ENCODE measurements at places on chromosomes 5 and 9.

DNA sequence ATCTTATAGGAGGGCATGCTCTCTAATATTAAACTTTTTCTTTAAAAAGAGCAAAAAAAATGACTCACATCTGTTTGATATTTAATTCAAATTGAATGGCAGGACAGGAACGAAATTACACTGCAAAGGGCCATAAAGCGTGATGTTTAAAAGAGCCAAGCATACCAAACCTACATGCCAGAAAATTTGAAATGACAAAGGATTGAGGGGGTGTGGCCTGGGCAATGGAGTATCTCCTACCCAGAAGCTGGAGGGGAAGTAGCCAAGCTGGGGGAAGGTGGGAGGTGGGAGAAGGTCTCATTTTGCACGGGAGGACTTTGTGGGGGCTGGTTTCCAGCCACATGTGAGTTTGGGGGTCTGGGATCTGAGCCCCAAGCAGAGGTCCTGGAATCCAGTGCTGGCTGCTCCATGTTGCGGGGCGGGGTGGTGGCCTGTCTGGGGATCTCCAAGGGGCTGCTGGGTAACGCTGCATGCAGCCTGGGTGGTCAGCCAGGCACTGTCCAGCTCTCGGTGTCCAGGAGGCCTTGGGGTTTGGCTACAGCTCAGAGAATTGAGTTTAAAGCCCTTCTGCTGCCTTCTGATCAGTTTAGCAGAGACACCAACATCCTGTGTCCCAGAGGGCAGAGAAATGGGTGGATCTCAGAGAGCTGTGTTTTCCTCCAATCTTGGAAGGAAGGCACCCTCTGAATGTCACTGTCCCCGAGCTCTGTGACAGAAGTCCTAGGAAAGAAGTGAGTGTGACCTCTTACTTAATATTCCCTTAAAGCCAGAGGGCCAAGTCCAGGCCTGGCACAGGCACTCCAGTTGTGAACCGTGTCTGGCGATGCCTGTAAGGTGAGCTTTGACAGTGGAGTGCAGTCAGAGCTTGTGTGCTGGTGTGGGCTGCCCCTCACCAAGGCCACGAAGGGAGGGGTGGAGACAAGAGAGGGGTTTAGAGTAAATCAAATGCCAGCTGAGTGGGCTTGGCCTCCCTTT lies 7.6 kb downstream of the DCANP1 start:
- DNase-seq = no peak

DNA sequence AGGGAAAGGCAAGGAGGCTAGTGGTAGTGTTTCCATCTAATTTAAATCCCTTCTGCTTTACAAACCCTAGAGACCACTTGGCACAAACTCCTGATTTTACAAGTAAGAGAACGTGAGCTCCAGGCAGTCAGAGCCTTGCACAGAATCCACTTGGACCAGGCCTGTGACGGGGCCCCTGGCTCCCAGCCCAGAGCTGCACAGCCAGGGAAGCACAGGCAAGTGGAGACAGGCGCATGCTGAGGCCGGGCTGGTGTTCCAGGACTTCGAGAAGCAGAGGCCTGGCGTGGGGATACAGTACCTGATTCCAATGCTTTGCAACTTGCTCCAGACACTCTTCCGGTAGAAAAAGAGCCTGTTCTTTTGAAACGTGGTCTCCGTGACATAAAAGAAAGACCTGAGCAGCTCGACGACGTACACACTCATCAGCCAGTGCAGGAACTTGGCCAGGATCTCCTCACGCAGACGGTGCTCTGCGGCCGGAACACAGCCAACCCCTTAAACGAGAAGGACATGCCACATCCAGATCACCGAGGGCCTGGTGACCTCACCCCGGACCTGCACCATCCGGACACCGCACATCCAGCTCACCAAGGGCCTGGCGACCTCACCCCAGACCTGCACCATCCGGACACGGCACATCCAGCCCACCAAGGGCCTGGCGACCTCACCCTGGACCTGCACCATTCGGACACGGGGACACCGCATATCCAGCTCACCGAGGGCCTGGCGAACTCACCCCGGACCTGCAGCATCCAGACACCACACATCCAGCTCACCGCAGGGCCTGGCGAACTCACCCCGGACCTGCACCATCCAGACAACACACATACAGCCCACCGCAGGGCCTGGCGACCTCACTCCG lies 12.5 kb downstream of the TERT start:
- no peak for DNase-seq

DNA sequence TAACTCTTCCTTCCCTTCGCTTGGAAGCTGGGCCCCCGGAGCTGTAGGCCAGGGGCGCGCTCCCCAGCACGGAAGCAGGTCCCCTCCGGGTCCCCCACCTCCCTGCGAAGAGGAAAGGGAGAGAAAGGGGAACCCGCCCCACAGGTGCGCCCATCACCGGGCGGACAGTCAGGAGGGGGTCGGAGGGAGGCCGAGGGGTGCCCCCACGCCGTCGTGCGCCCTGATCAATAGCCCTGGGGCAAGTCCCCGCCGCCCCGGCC lies 793 bp downstream of the AGPAT2 start:
- DNase-seq = no peak

- DNase-seq = no peak
Measured at GRCh38 chr5:149651686-149652085, 70.4 kb downstream of the ARHGEF37 start.

Measured in GM12878 (cell line).